T-cell (primary cell): ENCODE measurements at places on chromosomes 1 and 21. TPM values are rescaled to one million over a fixed set of nuclear protein-coding genes. Genes with fewer than 3 reads are reported as not detected.
A peak's percentile ranks its signal among the peaks of the same experiment; 100 is the strongest.

- no peak for DNase-seq
Observed at GRCh38 chr1:93474321-93474720, 26.4 kb downstream of the FNBP1L start.

DNA sequence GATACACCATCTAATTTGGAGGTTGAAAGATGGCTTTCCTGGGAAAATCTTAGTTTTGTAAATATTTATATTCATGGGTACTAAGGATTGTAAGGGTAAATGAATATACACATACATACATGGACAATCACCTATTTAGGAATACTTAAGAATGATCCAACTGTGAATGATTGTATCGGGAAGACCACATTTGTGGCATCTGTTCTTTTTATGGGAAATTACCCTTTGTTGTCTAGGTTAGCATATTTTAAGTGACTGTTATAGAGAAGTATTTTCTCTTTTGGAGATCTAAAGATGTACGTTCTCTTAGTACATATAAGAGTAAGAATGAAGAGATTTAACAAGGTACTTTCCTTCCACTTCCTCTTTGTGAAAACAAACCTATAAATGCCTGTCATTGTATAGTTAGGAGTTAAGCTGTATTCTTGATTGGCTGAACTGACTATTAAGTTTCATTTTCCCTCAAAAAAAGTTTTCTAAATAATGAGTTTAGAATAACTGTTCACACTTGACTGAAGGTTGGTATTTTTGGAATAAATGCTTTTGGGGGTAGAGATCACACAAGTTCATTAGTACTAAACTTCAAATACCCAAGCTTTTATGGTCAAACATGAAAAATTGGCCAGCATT lies 26.7 kb downstream of the SNX7 start:
- no peak for DNase-seq

GRCh38 chr1:156281693-156282478 lies 739 bp downstream of the SMG5 start:
- no peak for DNase-seq

DNA sequence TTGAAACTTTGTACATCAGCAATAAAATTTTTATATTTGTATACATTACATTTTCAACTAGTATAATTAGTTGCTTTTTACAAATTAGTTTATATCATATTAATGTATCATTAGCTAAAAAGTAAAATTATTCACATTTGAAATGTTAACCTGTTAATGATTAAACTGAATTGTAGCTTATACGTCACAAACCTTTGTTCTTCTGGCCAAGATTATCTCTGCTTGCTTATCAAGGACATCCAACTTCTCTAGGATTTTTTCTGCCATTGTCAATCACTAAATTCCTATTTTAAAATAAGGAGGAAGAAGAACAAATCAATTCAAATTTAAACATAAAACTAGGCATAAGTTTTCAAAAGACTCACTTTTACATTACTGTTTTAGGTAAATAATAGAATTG lies 7.8 kb downstream of the C1orf141 start:
- DNase-seq: no peak

DNA sequence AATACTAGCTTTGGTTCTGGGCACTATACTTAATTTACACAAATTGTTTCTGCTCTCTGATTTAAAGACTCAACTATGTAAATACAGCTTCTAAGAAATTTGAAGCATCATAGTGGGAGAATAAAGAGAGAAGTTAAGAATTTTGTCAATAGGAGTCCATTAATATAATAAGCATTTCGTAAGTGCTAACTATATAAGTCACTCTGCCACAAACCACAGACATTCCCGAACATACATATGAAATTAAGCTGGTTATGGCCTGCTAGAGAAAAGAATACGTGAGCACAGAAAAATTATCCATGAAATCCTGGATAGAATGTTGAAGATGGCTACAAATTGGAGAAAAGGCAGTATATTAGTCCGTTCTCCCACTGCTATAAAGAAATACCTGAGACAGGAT lies 526.2 kb downstream of the MRPL39 start:
- no peak for DNase-seq

GRCh38 chr1:28925350-28925891 lies 11.1 kb downstream of the EPB41 start:
- no peak for DNase-seq

DNA sequence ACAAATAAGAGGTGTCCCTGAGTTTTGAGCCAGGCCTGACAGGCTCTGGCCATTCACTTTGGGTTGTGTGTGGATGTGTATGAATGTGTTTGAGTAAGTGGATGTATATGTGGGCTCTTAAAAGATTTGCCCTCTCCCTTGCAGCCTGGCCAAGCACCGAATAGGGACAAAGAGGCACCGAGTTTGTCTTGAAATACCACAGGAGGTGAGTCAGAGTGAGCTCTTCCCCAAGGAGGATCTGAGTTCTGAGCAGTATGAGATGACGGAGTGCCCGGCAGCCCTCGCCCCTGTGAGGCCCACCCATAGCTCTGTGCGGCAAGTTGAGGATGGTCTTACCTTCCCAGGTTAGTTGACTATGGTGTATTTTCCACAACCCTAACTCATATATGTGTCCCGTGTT lies 19.0 kb downstream of the KDM4A start:
- no peak for DNase-seq

GRCh38 chr1:165443539-165444311 lies 1.2 kb downstream of the RXRG start:
- DNase-seq: no peak

- DNase-seq: no peak
Observed at GRCh38 chr1:159755451-159756007, 25.2 kb upstream of the DUSP23 start.

DNA sequence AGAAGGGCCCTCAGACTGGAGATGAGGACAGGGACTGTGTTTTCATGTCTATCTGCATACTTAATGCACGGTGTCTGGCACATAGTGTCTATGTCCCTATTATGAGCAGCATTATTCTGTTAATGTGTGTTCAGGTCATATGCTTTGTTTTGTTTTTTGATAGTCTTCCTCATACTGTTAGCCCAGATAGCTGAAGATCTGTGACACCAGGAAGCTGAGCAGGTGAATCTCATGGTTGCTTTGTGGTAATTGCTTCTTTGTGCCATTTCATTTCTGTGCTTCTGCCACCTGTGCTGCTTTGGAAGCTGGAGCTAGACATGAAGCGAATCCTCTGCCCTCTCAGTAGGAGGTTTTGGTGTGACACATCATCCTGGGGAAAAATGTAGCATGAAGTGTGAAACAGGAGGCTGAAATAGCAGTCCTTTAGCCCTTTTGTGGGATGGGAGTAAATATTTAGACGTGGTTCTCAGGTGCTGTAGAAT lies 15.8 kb downstream of the SMAP2 start:
- peak; percentile 48 for DNase-seq

DNA sequence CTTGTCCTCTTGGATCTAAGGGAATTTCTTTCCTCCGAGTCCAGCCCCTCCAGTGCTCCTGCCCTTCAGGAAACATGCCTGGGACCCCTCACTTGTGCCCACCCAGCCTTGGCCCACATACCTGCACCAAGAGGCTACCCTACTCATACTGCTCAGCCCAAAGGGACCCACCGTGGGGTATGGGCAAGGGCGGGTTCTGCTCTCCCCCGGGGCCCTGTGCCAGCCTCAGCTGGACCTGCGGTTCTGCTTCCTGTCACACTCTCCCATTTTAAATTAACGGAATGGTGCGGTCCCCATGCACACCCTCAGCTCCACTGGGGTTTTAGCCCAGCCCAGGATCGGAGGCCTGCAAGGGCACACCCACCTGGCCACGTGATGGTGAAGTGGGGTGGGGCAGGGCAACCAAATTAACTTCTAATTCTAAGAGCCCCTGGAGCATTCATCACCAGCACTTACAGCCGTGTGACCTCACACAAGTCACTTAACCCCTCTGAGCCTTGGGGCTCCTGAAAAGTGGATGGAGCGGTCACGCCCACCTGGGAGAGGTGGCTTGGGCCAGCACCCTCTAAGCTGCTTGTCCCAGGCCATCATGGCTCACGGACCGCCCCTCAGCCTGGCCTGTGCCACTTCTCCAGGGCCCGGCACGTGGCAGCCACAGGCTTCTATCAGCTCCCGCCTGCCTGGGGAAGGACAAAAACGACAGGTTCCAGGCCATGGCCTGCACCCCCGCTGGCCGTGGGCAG lies 28.3 kb downstream of the TP73 start:
- DNase-seq: no peak

DNA sequence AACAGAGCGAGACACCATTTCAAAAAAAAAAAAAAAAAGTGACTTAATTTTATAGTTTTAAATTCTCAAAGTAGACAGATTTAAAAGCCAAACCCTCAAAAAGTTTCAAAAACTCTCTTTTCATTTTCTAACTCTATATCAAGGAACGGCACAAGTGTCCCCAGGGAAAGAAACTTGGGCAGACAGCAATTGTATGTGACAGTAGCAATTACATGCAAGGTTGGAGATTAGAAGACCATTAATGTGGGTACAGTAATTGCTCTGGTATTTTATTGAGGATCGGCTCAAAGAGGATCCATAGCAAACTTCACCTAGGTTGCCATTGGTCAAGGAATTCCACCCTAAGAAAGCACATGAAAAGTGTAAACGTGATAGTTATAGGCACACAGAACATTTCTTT lies 46.2 kb downstream of the ACBD6 start:
- no peak for DNase-seq

DNA sequence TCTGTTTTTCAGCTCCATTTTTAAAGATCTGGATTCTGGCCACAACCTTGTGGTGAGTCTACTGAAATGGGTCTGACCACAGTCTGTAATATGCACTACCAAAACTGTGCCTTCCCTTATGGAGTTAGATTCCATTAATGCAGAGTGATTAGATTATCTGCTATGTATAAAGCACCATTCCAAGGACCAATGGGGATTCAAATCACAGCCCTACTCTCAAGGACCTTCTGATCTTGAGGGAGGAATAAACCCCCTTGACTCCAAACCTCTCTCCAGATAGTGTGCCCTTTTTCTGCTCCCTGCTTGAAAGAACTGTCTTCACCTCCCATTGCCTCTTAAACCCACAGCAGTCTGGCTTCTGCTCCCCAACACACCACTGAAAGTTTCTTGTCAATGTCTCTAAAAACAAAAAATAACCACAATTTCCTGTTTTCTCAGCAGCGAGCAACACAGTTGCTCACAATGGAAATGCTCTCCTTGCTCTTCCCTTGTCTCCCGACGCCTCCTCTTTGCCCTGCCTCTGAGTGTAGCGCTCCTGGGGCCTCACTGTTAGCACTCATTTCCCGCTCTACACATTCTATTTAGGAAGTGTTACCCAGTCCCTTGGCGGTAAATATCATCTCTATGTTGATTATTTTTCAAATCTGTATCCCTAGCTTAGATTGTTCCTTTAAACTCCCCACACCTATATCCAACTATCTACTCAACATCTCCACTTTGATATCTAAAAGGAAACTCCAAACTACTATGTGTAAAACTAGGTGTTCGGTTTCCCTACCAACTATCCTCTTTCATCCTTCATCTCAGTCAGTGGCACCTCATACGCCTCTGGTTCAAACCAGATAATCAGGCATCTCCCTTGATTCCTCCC lies 13.6 kb downstream of the PCNX2 start:
- DNase-seq: no peak

DNA sequence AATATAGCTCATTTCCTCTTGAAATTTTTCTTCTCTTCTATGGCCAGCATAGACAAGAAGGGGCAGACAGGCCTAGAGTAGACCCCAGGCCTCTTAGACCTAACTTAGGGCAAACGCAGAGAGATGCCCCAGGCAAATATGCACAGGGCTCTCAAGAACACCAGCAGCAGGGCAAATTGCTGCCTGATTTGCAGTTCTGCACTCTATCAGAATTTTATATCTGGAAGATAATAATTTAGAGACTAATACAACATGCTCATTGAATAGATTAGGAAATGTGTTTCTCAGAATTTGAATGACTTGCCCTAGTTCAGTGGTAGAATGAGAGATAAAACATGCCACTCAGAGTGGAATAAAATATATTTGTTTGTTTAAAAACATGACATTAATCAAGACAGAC lies 200.4 kb upstream of the ADGRL2 start:
- DNase-seq: no peak

DNA sequence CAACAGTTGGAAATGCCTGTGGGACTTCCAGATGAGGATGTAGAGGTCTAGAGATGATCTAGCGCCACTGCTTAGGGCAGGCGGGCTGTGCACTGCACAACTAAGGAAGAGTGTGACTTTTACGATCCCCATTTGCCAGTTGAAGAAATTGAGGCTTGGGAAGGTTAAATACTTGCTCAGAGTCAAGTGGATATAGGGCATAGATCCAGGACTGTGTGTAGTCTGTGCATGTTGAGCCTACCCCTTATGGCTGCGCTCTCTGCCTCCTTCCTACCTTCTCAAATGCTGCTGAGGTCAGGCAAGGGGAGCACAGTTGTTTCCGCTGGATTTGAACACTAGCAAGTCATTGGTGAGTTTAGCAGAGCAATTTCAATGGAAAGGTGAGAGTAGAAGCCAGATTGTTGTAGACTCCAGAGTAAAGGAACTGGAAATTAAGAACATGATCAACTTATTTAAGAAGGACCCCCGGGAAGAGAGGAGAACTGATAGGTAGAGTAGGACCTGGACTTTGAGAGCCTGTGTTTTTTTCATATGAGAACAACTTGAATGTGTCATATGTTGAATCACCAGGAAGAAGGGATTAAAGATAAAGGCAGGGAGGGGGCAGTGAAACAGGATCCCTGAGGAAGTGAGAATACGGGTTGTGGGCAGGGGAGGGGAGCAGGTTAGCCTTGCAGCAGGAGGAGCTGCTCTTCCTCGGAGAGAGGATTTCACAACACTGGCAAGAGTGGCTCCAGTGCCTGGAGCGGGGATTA lies 2.7 kb downstream of the CAPN2 start:
- no peak for DNase-seq

GRCh38 chr1:32868085-32868484 lies 2.6 kb downstream of the FNDC5 start:
- DNase-seq: no peak

GRCh38 chr1:36400825-36401601 lies 3.3 kb upstream of the LSM10 start:
- peak; percentile 43 for DNase-seq

GRCh38 chr1:19341201-19342061 lies 29.3 kb downstream of the SLC66A1 start:
- peak; percentile 69 for DNase-seq

GRCh38 chr1:228906223-228906860 lies 171.1 kb downstream of the RHOU start:
- DNase-seq: no peak

DNA sequence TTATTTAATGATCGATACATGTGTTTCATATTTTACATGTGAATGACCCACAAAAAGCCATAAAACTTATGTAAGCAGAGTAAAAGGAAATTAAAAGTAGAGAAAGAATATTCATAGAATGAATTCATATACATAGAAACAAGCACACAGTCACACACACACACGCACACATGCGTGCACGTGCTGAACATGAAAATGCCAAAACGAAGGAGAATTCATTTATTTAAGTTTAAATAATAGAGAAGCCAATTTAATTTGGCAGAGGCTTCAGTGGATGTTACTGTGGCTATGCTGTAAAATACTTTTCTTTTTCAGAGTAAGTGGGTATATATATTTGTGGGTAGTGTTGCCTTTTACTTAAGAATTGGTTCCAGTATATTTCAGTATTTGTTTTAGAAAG lies 145.0 kb upstream of the C21orf91 start:
- no peak for DNase-seq

Gene CFHR5
- total RNA-seq: not detected

Gene NR1I3
- not detected for total RNA-seq

Gene C1orf141
- not detected for total RNA-seq

Gene RAB7B
- total RNA-seq: not detected

Gene RSPO1
- total RNA-seq: not detected

Gene LIN28A
- 0.95 TPM for total RNA-seq

Gene KRTAP21-2
- not detected for total RNA-seq

Gene SAMD13
- not detected for total RNA-seq

Gene CYP4A11
- not detected for total RNA-seq

Gene NHLH1
- not detected for total RNA-seq

Gene MIXL1
- total RNA-seq: not detected

Gene CFAP74
- not detected for total RNA-seq

Gene ZNF648
- total RNA-seq: not detected

Gene SIK1
- total RNA-seq: 382 TPM
